Lower lobe of right lung (tissue), 2 donors: ENCODE measurements at places on chromosomes 2 and 18. TPM values are rescaled to one million over a fixed set of nuclear protein-coding genes. Genes with fewer than 3 reads are reported as not detected.

GRCh38 chr2:64721320-64721623, 67.6 kb upstream of the SERTAD2 start:
- DNase-seq, result no peak

DNA sequence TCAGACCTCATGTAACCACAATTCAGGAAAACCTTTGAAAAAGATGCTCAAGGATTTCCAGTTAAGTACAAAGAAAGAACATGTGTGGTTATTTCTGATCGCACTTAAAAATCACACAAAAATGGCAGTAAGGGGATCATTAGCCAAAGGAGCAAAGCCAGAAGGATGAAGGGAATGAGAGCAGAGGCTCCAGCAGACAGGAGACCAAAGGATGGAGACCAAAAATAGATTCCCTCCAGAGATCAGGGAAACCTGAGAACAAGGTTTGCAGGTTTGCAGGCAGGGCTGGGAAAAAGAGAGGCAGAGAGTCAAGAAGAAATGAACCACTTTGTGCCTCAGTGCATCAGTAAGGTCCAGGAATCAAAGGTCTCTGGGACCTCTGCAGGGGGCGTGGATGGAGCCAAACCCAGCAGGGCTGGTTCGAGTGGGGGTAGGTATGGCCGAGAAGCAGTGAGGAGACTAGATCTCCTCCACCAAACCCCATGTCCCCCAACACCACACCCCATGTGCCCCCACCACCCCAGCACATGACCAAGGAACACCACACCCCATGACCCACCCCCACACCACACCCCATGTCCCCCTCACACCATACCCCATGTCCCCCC, 98.5 kb upstream of the GPC1 start:
- no peak for DNase-seq

DNA sequence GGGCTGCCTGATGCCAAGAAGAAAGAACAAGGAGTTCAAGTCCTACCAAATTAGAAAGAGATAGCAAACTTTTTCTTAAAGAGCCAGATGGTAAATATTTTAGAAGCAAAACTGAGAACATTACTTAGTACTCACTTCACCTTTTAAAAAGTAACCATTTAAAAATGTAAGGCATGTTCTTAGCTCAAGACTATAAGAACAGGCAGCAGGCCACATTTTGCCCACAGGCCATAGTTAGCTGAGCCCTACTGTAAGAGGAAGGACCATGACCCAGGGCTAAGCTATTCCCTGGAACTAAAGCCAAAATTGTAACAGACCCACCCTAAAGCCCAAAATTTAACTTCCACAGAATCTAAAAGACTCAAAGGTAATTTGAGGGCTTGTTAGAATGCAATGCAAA, 31.3 kb downstream of the USP40 start:
- DNase-seq, result no peak

Gene SCG2
- total RNA-seq, result 0.71 TPM

Gene PRADC1
- total RNA-seq, result 14.8 TPM

Gene ACVR1C
- 1.7 TPM for total RNA-seq

DNA sequence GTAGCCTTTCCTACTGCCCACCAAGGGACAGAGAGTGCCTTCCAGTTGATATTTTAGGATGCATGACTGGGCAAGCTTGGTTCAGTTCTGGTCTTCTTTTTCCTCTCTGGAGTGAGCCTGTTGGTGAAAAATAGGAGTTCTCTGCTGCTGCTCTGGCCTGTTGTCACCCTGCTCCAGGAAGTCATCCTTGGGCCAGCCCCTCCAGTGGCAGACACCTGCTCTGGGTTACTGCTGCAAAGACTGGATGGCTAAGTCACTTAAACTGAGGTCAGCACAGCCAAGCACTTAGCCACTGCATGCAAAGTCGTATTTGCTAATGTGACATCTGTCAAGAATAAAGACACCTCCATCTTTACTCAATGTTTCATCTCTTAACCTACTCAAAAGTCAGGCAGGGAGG, 219.6 kb upstream of the ID2 start:
- no peak for DNase-seq

DNA sequence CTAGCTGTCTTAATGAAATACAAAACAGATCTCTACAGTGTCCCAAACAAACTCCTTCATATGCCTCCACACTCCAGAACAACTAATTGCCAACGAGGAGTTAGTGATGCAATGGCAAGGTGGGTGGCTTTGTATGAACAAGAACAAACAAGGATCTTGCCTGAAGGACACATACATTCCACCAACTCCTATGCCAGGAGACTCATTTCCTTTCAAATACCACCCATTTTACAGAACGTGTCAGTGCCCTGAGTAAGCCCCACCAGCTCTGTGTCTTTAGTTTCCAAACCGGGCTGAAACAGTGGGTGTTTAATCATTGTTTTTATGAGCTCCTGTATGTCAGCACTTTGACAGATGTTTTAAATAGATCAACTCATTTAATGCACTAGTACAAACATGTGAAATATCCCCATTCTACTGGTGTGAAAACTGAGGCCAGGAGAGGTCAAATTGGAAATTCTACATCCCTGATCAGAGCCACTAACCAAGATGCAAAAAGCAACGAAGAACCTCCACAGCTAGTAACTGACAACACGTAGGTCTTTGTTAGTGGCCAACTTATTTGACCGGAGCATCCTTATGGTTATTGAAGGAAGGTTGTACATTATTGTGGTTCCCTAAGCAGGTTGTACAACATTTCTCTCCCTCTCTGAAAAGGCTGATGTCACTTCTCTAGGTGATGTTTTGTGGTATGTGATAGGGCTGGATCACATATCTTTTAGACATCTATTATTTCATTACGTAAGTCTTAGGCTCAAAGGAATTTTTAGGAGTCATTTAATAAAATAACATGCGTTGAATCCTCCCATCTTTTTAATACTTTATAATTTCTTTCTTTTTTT, 534.9 kb upstream of the TNP1 start:
- no peak for DNase-seq

DNA sequence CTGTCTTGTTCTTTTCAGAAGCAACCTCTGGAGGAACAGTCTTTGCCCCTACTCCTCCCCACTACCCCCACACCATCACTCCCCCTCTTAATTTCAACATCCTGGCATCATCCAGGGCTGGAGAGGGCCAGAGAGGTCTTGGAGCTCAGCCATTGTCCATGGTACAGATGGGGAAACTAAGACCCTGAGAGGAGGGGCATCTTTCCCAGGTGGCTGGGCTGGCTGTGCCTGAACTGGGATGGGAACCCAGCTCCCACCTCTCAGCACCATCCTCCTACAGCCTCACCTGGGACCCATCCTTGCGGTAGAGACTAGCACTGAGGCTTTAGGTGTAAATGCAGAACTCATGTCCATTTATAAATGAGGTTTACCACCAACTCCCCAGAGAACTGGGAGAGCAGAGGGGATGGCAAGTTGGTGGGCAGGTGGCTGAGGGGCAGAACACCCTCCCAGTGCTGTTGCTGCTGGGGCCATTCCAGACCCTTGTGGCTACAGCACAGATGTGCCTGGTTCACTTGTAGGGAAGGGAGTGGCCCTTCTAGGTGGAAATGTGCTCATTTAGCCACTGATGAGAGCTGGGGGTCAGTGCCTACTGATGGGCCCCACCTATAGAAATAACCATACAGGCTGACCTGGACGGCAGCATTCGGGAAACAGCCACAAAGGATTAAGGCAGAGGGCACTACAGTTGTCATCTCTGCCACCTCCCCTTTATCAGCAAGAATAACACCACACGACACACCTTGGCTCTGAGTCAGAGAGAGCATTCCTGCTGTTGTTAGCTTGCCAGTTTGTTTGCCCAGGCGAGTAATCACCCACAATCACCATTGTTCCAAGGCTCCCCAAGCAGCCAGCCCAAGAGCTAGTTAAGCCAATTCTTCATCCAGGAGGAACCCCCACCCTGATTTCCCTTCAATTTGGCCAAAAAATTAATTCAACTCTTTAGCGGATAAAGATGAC, 2.1 kb downstream of the MLPH start:
- DNase-seq, result no peak

Gene LPIN1
- total RNA-seq, result 52.7 TPM

Gene TMEM178A
- 3.2 TPM for total RNA-seq

Gene SULT6B1
- not detected for total RNA-seq

- DNase-seq, result no peak
Measured at GRCh38 chr2:43132683-43133301, 93.6 kb downstream of the ZFP36L2 start.

Gene NPPC
- not detected for total RNA-seq

GRCh38 chr2:204257781-204258180, 287.5 kb upstream of the PARD3B start:
- DNase-seq, result no peak

Gene POTEI
- total RNA-seq, result 0.24 TPM
